CD4-positive, alpha-beta T cell treated with Interleukin-6 at 100 ng/mL for 8 hours (primary cell): ENCODE measurements at places on chromosomes 2 and 18.

- DNase-seq: peak; percentile 2
Measured at GRCh38 chr2:26008851-26009566, 24.9 kb upstream of the RAB10 start.

DNA sequence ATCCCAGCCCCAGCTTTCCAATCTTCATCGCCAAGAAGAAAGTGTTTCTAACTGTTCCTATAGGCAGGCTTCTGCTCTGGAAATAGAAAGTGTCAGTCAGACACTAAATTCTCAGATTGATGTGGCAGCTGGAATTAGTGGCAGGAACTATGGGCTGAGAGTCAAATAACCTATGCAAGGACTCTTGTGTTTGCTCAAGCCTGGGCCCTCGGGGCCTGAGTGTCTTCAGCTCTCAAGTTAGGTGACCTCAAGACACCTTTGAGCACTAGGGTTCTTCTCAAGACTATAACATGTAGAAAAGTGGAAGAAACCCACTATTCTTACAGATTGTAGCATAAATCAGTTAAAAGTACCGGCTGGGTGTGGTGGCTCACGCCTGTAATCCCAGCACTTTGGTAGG, 694.5 kb downstream of the RNF144A start:
- DNase-seq: no peak

- no peak for DNase-seq
Measured at GRCh38 chr2:11612553-11613215, 57.3 kb downstream of the NTSR2 start.

DNA sequence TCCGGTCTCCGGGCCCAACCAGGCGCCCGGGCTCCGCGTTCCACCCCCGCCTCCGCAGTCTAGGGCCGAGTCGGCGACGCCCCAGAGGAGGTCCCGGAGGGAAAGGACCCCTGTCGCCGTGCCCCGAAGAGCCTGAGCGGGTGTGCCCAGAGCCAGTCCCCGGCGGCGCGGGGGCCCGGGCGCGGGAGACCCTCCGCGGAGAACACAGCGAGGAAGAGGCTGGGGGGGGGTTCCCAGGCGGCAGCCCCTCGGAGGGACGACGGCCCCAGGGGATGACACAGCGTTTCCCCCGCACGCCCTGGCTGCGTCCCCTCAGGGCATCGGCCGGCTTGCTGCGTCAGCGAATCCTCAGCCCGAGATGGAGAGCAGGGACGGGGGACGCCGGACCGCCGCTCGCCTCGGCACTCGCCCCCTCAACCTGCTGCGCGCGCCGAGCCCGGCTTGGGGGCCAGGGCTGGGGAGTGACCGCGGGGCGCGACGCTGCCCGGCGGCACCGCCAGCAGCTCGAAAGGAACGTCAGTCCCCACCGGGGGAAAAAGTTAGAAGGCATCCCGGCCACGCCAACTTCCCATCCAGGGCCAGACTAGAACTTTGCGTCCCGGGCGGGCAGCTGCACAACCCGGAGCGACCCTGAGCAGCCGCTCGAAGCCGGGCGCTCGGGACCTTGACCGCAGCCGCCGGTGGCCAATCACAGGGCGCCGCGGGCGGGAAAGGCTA, 711 bp downstream of the SFXN5 start:
- no peak for DNase-seq

GRCh38 chr2:70837980-70838925, 2.6 kb upstream of the CD207 start:
- DNase-seq: no peak
